Activated CD8-positive, alpha-beta memory T cell treated with anti-CD3 and anti-CD28 coated beads for 48 hours (primary cell): ENCODE measurements at places on chromosomes 4 and X.

GRCh38 chr4:77695774-77696173 lies 90.2 kb downstream of the CXCL13 start:
- no peak for DNase-seq

- DNase-seq = no peak
Observed at GRCh38 chr4:113955411-113955810, 24.0 kb downstream of the ARSJ start.

GRCh38 chrX:124300405-124300804 lies 32.1 kb upstream of the TEX13D start:
- DNase-seq = no peak

DNA sequence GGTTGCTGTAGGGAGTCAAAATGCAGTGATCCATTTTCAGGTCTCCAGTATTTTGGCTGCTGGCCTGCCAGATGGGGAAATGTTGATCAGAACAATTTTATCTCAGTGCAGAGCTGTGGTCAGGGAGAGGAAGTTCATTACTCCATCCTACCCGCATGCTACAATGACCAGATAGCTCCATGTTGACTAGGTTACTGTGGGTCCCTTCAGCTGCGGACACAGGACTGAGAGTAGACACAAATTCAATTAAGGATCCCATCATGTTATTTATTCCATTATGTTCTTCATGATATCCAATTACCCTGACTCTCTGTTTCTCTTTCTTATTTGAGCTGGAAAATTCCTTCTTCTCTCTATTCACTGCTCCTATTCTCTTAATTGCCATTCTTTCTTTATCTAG lies 16.3 kb downstream of the SYNPO2 start:
- DNase-seq = no peak

- DNase-seq = no peak
Observed at GRCh38 chr4:56684320-56685050, 3.4 kb upstream of the HOPX start.

DNA sequence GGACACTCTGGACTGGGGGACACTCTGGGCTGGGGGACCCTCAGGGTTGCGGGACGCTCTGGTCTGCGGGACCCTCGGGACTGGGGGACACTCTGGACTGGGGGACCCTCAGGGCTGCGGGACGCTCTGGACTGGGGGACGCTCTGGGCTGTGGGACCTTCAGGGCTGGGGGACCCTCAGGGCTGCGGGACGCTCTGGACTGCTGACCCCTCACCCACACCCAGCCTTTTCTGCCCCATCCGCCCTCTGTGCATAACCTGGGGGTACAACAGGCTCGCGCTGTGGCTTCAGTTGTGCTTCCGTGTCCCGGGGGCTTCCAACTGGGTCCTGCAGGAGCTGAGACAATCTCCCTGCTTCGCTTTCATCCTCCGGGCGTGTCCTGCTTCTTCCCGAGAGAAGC lies 766.0 kb downstream of the TRIML1 start:
- no peak for DNase-seq

GRCh38 chr4:107618656-107619055 lies 101.4 kb downstream of the PAPSS1 start:
- no peak for DNase-seq

DNA sequence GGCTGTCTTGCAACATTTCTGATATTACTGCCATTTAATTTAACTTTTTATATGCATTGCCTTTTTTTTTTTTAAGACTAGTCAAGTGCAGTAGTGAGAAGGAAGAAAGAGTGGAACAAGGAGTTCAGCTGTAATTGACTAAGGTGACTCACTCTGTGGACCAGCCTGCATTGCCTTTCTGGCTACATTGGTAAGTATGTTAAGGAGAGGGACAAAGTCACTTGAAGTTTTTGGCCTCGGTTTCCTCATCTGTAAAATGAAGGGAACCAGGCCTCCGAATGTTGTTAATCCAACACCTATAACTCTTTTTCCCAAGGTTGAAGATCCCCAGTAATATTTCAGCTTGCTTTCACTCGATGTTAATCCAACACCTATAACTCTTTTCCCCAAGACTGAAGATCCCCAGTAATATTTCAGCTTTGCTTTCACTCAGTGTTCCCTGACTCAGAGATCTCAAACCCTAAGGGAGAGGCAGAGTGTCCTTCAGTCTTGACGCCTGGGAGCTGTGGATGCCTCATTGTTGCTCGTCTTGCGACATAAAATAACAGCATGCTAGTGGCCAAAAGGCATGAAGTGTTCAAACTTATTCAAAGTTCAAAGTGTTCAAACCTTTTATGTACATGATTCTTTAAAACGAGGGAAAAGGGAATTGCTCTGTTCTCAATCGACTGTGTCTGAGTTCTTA lies 102.0 kb downstream of the SORBS2 start:
- no peak for DNase-seq

DNA sequence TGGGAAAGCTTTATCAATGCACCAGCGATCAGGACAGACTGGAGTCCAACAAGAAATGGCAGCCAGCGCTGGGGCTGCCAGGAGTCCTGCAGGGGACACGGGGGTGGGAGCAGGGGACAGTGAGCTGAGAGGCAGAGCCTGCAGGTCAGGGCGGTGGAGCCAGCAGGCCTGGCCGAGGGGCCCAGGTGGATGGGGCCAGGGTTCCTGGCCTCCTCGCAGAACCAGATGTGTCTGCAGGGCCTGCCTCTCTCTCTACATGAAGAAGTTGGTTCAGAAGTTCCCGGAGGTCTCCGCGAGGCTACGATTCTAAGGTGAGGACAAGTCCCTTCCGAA lies 63.6 kb downstream of the CPZ start:
- no peak for DNase-seq

DNA sequence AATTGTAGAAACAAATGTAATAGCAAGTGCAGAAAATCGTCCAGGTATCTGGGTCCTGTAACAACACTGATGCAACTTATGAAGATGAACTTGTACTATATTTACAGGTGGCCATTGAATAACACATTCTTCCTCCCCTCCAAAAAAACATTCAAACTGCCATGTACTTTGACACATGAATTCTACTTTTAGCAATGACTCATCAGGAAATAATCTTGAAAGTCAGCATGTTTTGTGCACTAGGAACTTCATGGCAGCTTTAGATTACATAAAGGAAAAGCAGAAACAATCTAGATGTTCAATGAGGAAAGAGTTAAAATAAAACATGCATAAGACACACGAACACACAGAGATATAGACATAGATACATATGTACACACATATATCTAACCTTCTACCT lies 2.5 kb downstream of the PABPC1L2A start:
- DNase-seq = no peak

GRCh38 chrX:119391279-119391678 lies 7.9 kb upstream of the SLC25A43 start:
- DNase-seq = no peak

DNA sequence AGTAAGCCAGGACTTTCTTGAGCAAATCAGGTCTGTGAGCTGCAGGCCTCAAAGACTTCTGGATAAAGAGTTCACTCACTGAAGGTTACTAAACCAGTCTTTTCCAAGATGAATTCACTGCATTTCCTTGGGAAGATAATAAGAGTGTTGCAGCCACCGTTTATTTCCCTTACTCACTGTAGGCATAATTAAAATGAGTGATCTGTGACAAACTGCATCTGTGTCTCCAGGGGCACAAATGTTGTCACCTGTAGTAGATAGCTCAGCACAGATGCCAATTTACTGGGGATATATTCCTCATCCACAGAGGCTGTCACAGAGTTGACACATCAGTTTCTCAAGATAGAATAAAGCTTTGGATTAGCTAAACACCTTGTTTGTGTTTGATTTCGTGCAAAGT lies 580.2 kb downstream of the SPRY1 start:
- no peak for DNase-seq

DNA sequence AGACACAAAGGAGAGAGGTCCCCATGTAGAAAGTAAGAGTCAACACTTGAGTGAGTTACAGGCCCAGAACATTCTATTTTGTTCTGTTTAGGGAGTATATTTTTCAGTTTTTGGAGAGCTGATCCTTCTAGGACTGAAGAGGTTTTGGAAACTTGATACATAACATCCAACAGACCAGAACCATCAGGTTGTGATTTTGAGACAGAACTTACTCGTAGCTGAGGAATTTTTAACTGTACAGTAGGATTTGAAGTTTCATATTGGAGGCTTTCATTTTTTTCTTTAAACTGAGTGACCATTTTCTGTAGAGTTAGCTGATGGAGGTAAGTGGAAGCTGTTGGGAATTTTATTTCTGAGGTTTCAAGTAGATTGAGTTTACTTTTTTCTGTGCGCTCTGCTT lies 73.3 kb downstream of the NCAPG start:
- DNase-seq = no peak
